ENCODE measurements at places on chromosomes 5 and 9. TPM values are rescaled to one million over a fixed set of nuclear protein-coding genes. Genes with fewer than 3 reads are reported as not detected.
A peak's percentile ranks its signal among the peaks of the same experiment; 100 is the strongest.

DNA sequence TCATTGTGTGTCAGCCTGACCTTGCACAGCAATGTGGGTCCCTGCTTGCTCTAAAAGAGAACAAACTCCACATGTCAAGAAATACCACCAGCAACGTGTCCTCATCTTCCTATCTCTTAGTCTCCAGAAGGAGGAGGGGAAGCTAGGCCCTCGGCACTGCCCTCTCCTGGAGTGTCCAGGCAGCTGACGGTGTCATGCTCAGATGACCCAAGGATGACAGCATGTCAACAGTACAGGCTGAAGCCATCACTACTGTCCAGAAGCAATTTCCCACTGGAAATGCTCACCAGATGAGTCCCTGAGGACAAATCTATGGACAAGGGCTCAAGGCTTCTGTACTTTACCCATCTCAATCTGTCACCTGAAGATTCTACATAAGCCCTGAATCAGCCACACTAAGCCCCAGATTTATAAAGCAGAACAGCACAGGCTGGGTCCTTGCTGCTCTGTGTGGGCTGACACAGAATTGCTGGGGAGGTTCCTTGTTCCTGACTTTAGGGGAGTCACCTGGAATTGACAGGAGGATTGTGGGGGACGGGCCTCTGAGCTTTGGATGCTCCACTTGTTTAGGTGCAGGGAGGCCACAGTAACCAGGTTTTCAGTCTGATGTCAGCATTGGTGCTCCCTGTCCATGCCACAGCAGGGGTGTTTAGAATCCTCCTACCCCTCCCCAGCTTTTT lies 210.2 kb downstream of the DAB2IP start:
- peak; percentile 61 for DNase-seq

- DNase-seq: no peak
Measured at GRCh38 chr5:38468202-38468673, 88.2 kb downstream of the LIFR start.

DNA sequence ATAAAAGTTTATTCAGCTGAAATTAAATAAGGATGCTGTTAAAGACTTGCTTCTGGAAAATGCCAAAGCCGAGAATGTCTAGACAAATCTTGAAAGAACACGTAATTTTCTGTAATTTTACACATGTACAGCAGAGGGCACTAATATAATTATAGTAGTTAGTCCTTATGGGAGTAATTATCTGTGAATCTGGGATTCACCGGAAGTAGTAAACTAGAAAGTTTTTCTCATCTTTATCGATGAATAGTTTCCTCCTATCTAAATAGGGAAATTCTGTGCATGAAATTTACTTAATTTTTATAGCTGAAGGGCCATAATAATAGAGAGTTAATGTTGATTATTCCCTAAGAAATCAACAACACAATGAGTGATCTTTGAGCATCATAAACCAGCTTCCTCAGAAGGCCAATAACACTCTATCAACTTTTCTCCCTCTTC lies 18.4 kb upstream of the CNTLN start:
- no peak for DNase-seq

The FOXD4L4 gene
- not detected for total RNA-seq

The PANK3 gene
- 26.1 TPM for total RNA-seq

DNA sequence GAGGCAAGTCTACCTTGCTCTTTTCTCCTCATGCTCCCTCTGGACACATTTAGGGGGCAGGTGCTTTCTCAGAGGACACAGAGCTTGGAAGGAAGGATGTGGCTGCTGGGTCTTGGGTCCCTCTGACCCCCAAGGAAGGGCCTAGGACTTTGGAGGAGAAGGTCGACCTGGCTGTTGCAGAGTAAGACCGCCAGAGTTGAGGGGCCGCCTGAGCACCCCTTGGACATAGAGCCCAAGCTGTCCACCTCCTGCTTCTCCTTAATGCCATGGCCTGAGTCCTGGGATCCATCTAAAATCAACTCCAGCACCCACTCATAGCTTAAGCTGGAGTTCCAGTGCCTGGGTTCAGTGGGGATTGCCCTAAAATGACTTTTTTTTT lies 20.6 kb downstream of the LAMC3 start:
- no peak for DNase-seq

The SPTLC1 gene
- 19.9 TPM for total RNA-seq

GRCh38 chr5:132473019-132473531 lies 17.5 kb downstream of the IRF1 start:
- DNase-seq: no peak

DNA sequence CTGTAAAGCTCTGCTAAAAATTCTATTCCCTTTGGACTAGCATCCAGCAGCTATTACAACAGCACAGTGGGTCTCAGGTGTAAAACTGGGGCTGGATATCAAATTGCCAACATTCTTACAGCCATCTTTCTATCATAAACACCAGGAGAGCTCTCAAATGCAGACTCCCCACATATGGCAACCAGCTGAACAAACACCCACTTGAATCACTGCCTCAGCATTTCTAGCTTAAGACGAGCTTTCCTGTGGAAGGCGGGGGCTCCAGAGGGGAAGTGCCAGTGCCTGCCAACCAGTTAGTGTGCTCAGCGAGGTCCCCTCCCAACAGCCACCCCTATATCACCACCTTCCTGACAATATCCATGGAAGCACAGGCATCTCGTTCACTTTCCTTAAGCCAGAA lies 62.2 kb downstream of the IPPK start:
- no peak for DNase-seq

The PCSK1 gene
- total RNA-seq: not detected

DNA sequence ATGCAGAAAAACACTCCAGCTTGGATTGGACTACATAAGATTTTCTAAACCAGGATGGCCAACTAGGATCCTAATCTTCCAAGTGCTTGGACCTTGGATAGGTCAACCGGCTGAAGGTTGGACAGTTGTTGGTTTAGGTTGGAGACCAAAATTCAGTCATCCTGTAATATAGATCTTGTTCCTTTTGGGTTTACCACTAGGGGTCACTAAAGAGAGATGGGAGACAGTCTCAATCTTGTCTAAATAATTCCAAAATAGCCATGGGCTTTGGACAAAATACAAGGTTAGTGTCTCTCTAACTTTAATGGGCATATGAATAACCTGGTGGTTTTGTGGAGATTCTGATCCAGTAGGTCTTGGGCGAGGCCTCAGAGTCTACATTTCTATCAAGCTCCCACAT lies 148.7 kb upstream of the ERCC6L2 start:
- DNase-seq: no peak

- DNase-seq: peak; percentile 50
Measured at GRCh38 chr9:35910613-35911359, 1.5 kb downstream of the SPAAR start.

GRCh38 chr5:107104040-107104995 lies 566.4 kb downstream of the EFNA5 start:
- DNase-seq: no peak

DNA sequence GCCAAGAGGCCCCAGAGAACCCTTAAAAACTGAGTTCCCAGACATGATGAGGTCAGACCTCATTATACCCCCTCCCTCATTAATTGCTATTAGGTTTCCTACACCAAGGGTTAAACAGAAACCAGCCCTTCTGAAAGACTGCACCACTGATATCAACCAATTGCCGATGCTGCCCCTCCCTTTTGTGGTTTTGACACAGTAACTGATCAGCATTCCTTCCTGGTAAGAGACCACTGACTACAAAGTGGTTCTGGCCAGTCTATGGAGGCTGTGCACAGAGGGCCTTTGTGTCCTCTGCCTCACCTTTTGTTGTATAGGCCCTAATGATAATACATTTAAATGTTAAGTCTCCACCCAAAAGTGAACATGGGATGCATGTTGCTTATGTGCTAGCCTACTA lies 201.5 kb downstream of the FRMD3 start:
- no peak for DNase-seq

DNA sequence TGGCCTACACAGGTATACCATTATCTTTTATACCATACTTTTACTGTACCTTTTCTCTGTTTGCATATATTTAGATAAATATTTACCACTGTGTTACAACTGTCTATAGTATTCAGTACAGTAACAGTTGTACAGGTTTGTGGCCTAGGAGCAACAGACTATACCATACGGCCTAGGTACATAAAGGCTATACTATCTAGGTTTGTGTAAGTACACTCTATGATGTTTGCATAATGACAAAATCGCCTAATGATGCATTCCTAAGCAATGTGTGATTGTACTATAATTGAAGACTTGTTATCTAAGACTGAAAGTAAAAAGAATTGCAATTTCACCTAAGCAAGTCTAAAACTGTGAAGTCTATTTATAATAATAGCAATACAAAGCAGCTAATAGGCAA lies 3.9 kb downstream of the C9orf72 start:
- no peak for DNase-seq

DNA sequence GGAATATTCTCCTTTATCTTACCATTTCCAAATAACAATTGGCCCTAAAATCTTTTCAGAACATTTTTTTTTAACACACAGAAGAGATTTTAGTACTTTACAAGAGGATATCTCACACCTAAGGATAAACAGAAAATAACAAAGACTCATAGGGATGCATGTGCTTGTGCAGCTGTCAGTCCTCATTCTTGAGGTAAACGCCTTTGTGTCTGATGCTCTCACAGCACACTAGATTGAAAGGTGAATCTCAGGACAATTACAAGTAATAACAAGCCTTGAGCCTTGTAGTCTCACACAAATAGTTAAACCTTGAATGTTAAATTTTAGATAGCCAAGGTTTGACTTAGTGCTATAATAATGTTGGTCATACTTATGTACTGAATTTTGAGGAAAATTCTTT lies 439.2 kb downstream of the PTPRD start:
- no peak for DNase-seq

DNA sequence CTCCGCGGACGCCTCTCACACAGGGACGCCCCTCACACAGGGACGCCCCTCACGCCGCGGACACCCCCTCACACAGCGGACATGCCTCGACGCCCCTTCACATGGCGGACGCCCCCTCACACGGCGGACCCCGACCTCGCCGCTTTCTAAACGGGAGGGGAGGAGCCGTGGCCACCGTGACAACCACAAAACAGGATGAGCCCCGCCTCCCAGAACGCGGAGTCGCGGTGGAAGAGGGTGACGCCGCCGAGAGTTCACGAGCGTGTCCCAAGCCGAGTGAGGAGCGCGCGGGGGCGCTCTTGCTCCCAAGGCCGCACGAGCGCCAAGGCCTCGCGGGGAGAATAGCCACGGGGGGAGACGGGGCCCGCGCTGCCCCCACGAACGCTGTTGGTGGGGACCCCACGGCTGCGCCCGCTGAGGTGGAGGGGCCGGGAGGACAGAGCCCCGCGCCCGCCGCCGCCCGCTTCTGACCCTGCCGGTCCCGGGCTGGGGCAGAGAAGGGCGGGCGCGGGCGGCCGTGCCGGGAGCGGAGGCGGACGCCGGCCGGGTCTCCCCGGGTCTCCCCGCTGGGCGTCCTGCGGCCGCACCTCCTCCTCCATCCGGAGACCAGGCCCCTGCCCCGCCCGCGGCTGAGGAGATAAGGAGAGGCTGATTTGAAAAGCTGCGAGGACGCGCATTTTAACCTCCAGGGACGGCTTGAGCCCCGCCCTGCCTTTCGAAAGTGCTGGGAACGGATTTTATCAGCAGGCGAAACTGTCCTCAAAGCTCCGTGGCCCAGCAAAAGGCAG lies 3.9 kb upstream of the NKD2 start:
- DNase-seq: peak; percentile 92

DNA sequence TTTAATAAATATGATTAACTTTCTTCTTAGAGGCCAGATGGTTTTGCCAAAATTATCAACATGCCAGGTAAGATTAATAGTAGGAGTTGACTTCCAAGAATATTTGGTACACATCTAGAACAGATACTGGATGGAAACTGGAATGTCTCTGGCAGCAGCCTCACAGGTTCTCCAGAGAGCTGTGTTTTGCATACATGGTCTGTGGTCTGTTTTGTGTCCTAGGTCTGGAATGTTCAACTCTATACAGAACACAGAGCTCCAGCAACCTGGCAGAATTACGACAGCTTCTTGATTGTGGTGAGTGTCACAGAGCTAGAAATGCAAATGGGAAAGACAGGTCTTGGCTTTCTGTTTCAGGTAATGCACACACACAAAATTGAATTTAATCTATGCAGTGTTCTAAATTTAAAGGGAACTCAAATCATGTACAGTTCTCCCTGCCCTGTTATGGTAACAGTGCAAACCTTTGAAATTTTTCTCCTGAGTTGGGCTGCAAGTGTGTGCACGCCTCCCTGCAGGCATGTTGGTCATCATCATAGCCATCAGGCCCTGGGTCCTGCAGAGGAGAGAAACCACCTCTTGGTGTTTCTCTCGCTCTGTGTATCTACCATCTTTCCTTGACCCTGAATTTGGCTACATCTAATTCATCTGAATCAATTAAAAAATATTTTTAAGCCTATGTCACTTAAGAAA lies 58.3 kb downstream of the PIK3R1 start:
- no peak for DNase-seq

DNA sequence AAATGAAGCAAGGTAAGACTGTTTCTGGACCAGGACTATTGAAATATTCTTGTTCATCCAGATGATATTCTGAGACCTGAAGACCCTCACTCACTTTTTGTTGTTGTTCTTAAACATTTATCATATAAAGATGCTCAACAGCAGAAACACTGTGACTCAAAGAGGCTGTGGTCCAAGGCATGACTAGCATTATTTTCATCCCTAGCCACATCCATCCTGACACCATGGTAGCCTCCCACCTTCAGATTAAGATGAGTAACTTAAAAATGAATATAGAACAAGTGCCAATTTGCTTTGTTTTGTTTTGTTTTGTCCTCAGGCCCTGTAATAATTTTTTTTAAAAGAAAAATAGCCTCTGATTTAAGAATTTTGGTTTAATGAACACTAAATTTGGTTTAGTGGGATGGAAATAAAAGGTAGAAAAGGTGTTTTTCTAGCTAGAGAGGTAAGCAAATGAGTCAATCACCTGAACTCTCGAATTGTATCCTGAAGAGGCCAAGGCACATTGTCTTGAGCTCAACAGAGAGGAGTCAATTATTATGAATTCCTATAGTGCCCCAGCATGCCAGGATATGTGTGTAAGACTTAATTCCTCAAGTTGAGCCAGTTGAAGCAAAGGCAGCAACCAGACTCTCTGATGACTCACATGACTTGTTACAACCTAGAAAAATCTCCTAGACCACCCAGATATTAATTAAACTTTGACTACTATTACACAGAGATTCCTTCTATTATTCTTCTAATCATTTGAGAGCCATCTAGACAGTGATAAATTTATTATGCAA lies 380.1 kb upstream of the TUSC1 start:
- no peak for DNase-seq

The FOXD4L3 gene
- not detected for total RNA-seq

The NTRK2 gene
- total RNA-seq: 4.5 TPM

The PCDHB10 gene
- 0.81 TPM for total RNA-seq

The CDH12 gene
- total RNA-seq: not detected

- no peak for DNase-seq
Measured at GRCh38 chr9:25827626-25828025, 149.4 kb upstream of the TUSC1 start.

The SRA1 gene
- 23.1 TPM for total RNA-seq

DNA sequence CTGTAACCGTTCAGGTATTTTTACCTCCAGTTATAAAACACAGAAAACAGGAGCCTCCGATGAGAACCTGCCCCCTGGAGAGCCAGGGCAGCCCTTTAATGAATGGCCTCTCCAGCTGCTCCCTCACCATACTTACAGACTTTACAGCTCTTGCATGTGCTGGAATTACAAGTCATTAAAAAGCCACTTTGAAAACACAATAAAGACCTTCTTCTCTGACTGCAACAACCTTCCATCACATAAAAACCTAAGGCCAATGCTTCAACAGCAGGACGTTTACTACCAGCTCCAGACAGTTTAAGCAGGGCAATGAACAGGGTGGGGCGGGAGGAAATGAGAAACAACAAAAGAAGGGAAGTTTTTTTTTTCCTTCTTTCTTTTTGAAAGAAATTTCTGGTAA lies 213.8 kb downstream of the MLLT3 start:
- DNase-seq: no peak

The ANKRD20A1 gene
- 1.6 TPM for total RNA-seq

GRCh38 chr5:39428640-39429039 lies 3.9 kb upstream of the DAB2 start:
- DNase-seq: no peak

The LEAP2 gene
- 1.0 TPM for total RNA-seq

The MARVELD2 gene
- 0.94 TPM for total RNA-seq

The IL4 gene
- total RNA-seq: not detected

All from Right ventricle myocardium superior (tissue), 1 donor.